Thyroid gland (tissue), 4 donors: ENCODE measurements at places on chromosomes 3 and 15. TPM values are rescaled to one million over a fixed set of nuclear protein-coding genes. Genes with fewer than 3 reads are reported as not detected.

Gene MAGEL2
- total RNA-seq, result 1.6 TPM

Gene TMEM212
- not detected for total RNA-seq

Gene ACKR2
- 15.3 TPM for total RNA-seq

Gene AGBL1
- total RNA-seq, result not detected

- DNase-seq, result no peak
Measured at GRCh38 chr15:29724026-29724425, 98.2 kb downstream of the TJP1 start.

GRCh38 chr3:61681636-61682035 lies 120.3 kb downstream of the PTPRG start:
- no peak for DNase-seq

- no peak for DNase-seq
Measured at GRCh38 chr3:169913323-169913722, 2.0 kb downstream of the SAMD7 start.

GRCh38 chr3:87201727-87202126 lies 25.4 kb upstream of the CHMP2B start:
- DNase-seq, result no peak

GRCh38 chr15:70083946-70084345 lies 13.8 kb downstream of the TLE3 start:
- no peak for DNase-seq
